GM12878 (cell line): ENCODE measurements at places on chromosomes 5 and 9.

DNA sequence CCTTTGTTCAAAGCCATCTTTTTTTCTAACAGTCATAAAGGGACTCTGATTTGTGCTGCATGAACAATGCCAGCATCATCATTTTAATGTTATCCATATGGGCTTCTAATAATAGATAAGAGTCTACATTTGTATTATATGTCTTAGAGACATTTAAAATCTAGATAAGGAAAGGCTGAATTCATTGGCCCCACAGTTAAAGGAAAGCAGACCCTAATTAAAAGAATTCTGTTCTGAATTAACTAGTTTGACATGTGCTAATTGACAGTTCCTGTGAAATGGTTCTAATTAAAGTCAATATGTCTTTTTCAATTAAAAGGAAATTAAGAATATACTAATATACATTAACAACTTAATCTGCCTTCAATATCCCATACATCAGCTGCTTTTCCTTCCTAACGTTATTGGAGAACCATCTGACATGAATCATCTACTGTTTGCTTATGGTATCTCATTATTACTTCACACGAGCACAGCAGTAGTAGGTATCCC lies 104.7 kb downstream of the NR2F1-AS1 start:
- no peak for DNase-seq

DNA sequence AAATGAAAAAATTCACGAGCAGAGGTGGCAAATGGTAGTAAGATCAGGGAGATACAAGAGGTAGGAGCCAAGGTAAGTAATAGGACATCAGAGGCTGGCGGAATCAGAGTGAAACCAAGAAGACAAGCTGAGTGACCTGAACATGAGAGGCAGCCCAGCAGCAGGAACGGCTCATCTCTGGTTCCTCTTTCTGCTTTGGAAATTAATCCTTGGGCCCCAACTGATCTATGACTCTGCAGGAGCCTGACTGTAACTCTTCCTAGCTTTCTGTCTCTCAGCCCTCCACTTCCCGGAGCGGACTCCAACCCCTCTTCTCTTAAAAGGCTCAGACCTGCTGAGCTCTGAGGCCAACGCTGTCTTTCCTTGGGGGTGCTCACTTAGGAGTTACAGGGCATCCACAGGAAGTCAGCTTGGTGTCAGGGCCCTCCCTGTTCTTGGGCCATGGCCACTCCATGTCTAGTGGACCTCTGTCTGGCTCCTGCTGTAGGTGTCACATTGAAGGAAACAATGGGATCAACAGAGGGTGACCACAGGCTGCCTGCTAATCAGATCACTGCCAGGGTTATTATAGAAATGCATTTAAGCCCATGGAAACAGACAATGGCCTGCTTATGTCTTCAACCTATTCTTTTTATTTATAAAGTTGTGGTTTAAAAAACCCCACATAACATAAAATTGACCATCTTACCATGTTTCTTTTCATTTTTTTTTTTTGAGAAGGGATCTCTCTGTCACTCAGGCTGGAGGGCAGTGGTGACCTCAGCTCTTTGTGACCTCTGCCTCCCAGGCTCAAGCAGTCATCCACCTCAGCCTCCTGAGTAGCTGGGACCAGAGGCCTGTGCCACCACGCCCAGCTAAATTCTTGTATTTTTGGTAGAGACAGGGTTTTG lies 22.5 kb upstream of the SHB start:
- no peak for DNase-seq

DNA sequence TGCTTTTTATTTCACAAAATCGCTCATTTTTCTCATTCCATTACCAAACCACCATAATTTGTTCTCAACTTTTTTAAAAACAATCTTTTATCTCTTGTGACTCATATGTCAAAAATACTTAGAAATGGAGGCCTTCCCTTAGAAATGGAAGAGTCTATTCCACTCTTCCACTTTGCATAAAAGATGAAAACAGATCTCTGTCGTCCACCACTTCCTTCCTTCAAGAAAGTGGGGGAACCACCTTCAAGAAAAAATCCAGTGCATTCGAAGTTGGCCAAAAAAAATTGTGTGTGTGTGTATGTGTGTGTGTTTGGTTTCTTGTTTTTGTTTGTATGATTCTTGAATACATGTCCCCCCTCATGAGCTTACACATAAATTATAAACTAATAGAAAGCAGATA lies 628.8 kb upstream of the DMAC1 start:
- DNase-seq: no peak

- DNase-seq: no peak
Observed at GRCh38 chr5:37889612-37890317, 49.9 kb upstream of the GDNF start.

- no peak for DNase-seq
Observed at GRCh38 chr9:117732494-117732893, 28.3 kb downstream of the TLR4 start.

DNA sequence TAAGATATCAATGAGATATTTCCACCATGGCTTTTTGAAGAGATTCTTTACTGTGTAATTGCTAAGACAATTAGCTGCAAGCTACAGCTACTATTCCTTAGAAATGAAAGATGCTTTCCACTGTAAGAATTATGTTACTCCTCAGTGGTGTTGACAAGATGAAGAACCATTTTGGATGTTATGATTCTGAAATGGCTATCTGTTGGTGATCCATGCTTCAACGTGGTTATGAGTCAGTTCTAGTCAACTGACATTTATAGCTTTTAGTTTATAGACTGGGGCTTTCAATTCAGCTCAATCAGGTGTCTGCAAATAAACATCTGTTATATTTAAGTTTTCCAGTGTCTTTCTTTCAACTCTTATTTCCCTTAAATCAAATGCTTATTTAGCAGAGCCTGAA lies 93.7 kb downstream of the SGCD start:
- DNase-seq: no peak

GRCh38 chr5:168807287-168807686 lies 228.1 kb upstream of the PANK3 start:
- DNase-seq: no peak

DNA sequence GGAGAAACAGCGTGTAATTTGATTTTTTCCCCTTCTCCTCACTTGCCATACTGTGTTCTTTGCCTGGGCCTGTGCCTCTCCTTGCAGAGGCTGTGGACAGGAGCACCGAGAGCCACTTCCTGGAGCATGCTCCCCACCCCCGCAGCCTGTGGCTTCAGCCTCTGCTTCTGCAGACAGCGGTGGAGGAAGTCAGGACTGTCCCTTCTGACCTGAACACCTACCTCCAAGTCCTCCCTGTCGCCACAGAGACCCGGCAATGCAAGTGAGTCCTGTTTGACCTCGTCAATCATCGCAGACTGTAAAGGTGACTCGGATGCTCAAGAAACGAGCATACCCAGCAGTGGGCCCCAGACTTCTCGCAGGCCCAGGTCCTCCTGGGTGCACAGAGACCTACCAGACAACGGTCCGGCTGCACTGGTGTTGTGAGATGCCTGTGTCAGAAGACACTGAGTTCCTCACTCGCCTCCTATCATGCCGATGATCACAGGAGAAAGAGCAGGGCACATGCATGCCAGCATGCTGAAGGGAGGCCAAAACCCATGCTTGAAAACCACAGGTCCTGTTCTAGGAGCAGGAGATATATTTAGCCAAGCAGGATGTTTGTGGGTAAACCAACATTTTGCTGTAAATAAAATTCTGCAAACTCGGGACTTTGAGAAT lies 198.8 kb downstream of the AUH start:
- peak; percentile 21 for DNase-seq

- DNase-seq: no peak
Observed at GRCh38 chr5:135433681-135434426, 13.3 kb downstream of the DCANP1 start.

DNA sequence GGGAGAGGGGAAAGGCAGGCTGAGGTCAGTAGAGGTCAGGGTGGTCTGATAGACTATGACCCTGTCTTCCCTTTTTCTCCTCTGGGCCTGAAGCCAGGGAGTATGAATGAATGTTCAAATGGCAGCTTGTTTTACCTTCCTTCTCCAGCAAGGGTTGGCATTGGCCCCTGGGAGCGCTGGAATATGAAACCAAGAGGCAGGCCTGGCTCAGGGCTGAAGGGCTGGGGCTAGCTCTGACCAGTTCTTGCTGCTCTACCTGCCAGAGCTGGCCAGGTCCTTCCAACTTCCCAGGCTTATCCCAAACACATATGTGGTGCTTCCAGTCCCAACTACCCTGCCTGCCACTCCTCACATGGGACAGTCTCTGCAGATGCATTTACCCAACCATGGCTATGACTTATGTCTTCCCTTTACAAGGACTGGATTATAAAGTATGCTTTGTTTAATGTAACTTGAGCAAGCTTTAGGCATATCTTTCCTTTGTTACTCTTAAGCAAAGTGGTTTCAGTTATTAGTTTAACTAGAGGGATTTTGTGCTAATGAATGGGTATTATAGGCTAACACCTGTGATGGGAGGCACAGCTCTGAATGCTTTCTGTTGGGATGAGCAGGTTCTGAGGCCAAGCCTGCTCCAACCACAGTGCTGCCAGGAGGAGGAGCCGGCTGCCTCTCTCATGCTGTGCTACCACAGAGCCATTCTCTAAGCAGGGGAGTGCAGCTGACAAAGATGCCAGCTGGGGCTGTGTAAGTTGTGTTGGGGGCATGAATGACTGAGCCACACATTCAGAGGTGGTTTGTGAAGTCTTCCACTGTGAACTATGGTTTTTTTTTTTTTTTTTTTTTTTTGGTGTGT lies 6.1 kb downstream of the CCNI2 start:
- DNase-seq: no peak

- DNase-seq: no peak
Observed at GRCh38 chr5:135242866-135243555, 156.0 kb downstream of the MACROH2A1 start.

DNA sequence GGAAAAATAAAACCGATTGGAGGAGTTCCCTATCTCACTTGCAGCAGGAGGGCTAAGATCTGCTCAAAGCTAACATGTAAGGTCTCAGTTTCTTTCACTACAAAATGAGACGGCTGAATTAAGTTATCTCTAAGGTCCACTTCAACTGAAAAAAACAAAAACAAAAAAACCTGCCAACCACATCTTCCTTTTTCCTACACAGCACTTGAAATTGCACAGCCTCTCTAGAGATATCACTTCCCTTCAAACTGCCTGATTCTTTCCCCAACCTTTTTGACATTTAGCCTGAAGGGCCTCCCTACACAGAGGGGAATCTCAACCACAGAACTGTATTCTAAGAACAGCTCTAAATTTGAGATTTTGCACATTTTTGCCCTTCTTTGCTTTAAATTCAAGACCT lies 227.9 kb upstream of the TARS1 start:
- no peak for DNase-seq

DNA sequence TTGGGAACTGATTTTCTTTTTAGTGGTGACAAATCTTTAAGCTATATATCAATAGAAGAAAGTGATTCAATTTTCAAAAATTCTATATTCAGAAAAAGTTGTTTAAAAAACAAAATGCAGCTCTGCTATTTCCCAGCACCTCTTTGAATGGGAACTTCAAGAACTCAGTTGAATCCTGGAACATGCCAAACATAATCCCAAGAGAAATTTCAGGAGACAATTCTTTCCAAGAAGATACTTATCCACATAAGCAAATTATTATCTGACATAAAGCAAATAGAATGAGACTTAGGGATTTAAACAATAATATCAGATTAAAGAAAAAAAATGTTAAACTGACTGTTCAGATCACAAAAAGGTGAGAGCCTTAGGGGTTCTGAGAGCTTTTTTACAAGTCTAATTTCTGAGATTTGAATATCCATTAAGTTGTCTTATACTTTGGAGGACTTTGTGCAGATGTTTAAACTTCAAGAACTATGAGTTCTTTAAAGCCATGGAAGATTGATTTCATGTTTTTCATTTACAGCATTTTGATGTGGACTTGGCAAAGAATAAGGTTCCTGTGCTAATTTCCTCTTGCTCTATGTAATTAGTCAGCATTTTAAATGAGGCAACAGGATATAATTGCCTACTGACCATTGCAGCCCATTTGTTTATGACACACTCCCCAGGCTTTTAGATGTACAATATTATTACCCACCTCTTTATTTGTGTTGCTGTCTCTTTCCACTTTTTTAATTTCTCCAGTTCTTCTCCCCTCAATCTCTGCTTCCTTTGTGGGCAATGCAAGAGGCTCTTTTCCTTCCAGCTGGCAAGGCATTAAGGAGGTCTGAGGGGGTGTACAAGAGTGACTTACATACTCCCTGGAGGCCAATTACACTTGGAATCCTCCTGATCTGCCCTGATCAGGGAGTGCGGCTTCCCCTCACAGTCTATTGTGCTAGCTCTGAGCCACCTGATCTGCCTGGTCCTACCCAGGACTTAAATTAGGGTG lies 419.1 kb downstream of the NR2F1-AS1 start:
- no peak for DNase-seq

DNA sequence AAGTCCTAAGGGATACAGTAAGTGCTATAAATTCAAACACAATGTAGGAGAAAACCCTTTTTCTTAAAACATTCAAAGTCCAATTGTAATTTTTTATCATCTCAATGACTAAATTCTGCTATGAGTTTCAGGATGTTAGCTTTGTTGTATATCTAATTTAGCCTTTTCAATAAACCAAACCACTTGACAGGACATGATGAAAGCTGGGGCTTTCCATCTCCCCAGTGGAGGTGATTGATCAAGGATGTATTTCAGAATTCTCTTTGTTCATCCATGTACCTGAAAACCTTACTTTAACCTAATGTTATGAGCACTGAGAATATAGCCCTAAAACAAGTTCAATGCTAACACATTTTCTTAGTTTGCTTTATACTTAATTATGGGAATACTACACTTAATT lies 639.0 kb upstream of the ITGA1 start:
- no peak for DNase-seq

GRCh38 chr9:94175669-94176068 lies 83.4 kb upstream of the ZNF169 start:
- no peak for DNase-seq

DNA sequence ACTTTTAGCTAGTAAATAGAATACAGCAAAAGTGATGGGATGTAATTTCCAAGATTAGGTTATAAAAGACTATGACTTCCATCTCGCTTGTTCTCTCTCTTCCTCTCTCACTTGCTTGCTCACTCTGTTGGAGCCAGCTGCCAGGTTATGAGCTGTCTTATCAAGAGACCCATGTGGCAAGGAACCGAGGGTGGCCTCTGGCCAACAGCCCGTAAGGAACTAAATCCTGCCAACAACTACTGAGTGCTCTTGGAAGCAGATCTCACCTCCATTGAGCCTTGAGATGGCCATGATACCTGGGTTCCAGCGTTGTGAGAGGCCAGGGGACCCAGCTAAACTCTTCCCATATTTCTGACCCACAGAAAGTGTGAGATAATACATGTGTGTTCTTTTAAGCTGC lies 636.1 kb downstream of the ACTL7B start:
- no peak for DNase-seq

GRCh38 chr9:131804826-131805225 lies 65.0 kb upstream of the RAPGEF1 start:
- DNase-seq: no peak

- DNase-seq: no peak
Observed at GRCh38 chr5:151023047-151023615, 2.7 kb downstream of the GPX3 start.

DNA sequence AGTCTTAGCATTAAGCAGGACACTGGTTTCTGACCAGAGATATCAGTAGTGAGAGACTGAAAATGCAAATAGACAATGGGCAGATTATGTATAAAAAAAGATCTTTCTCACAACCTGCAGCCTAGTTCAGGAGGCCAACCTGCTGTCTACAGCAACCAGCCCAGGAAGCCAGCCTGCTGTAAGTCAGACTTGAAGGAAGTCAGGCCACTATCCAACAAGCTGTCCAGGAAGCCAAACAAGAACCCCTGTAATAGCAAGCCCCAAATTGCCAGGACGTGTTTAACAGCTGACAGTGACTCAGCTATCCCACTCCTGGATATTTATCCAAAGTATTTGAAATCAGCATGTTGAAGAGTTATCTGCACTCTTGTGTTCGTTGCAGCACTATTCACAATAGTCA lies 121.8 kb upstream of the SPIN1 start:
- no peak for DNase-seq

- no peak for DNase-seq
Observed at GRCh38 chr5:178769617-178770260, 39.3 kb upstream of the ZNF354A start.
